ENCODE measurements at places on chromosomes 3 and 15.
A peak's percentile ranks its signal among the peaks of the same experiment; 100 is the strongest.

DNA sequence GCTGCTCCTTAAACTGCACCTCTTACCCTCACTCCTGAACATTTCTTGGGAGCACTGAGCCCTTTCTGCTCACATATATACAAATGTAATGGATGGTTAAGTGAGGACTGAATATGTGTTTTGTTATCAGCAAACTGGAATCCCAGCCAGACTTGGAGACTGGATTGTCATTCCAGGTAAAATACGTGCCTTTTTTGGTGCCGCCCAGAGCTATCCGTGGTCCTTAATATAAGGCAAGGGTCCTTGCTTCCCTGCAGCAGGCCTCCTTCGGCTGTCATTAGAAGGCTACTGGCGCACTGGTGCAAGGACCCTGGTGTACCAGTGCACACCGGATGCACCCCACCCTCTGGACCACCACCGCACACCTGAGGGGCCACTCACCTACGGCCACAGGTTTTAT, 1.1 kb upstream of the GABRB3 start:
- no peak for DNase-seq

GRCh38 chr3:18900994-18901393, 247.3 kb upstream of the KCNH8 start:
- no peak for DNase-seq

DNA sequence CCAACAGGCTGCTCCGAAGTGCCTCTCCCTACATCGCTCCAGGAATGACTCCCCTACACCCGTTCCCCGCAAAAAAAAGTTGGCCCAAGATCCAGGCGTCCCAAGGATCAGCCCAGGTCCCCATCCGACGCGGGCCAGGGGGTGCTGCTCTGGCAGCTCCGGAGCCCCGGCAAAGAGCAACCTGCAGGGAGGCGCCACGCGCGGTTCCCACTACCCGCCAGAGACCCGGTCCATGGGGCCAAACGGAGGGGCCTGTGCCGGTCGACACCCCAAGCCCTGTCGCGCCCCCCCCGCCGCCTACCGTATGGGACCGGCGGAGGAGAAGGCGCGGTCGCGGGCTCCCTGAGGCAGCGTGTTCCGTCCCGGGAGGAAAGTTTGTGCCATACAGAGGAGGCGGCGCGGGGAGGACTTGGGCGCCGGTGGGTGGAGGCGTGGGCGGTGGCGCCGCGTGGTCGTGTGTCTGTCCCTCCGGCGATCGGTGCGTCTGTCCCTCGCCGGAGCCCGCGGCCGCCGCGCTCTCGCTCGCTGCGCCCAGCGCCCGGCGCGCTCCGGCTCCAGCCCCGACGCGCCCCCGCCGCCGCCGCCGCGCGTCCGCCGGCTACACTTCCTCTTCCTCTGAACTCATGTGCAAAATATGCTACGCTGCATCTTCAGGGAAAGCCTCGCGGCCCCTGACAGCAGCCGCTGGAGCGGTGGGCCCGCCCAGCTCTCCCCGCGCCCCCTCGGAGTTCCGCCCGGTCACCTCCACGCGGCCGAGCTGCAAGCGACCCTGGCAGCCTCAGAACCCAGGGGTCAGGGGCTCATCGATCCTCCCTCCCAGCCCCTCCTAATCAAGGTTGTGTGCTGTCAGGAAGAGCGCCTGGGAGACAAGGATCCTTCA, at the start of gene RFTN1:
Gene RFTN1, minus strand, starts transcription at position 559 of the 880 bp plus-strand sequence. CDS start 19,830 bp downstream, outside the sequence.
- no peak for DNase-seq

- DNase-seq, result no peak
Measured at GRCh38 chr3:21744793-21745192, 6.2 kb downstream of the ZNF385D start.

DNA sequence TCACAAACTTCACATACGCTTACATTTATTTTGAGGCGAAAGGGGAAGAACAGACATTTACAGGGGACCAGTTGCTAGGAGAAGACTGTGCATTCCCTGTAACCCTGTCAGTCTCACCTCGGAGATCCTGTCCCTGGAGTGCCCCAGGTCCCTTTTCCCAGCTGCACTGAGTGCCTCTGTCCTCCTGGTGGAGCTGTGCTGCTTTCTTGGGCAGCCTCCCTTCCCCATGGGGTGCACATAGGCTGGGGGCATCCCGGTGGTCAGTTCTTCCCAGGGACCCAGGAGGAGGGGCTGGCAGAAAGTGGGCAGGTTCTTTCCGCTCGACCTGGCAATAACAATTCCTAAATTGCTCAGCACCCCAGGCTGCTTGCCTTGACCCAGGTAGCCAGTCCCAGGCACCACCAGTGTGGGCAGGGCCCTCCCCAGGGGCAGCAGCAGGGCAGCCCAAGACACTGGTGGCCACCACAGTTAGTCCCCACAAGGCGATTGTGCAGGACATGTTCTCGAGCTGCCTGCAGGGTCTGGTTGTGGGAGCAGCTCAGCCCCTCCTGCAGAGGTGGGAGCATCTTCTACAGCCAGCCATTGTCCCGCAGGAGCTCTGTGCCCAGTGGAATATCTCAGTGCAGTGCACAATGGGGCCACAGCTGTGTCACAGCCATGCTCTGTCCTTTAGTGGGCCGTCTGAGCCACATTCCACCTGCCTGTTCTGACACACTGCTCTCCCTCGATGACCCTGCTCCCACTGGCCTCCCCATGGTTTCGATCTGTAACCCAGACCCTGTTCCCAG, 36.3 kb downstream of the APBA2 start:
- DNase-seq, result no peak

GRCh38 chr3:134485075-134485717, 589 bp downstream of the ANAPC13 start:
- DNase-seq, result no peak

GRCh38 chr15:94692710-94693109, 461.3 kb downstream of the MCTP2 start:
- no peak for DNase-seq

- no peak for DNase-seq
Measured at GRCh38 chr3:31687020-31687802, 154.5 kb downstream of the STT3B start.

DNA sequence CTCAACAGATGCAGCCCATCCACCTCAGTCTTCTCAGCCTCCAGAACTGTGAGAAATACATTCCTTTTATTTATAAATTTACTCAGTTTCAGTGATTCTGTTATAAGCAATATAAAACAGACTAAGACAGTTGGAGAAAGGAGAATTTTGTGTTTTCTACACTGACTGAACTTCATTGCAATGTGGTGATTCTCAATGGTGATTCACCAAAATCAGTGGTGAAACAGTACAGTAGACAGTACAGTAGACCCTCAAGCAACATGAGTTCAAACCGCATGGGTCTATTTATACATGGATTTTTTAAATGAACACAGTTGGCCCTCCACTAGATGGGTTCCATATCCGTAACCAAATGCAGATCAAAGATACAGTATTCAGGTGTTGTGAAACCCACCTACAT, 403.1 kb upstream of the TGFBR2 start:
- DNase-seq, result no peak

- no peak for DNase-seq
Measured at GRCh38 chr3:147773116-147773630, 364.0 kb downstream of the ZIC1 start.

DNA sequence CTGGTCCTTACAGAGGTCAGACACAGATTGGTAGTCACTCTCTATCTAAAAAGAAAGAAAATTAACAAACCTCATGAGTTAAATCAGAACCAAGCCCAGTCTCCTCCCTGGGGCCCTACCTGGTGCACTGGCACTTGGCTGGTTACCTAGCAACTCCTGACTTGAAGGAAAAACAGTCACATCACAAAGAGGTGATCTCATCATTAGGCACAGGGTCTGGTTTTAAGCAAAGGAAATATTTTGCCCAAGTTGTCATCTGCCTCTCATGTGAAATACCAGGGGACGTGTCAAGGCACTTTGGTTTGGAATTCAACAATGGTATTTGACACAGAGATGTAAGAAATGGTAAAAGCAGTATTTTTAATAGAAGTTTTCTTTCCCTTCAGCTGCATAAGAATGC, 47.7 kb upstream of the FMN1 start:
- DNase-seq, result no peak

DNA sequence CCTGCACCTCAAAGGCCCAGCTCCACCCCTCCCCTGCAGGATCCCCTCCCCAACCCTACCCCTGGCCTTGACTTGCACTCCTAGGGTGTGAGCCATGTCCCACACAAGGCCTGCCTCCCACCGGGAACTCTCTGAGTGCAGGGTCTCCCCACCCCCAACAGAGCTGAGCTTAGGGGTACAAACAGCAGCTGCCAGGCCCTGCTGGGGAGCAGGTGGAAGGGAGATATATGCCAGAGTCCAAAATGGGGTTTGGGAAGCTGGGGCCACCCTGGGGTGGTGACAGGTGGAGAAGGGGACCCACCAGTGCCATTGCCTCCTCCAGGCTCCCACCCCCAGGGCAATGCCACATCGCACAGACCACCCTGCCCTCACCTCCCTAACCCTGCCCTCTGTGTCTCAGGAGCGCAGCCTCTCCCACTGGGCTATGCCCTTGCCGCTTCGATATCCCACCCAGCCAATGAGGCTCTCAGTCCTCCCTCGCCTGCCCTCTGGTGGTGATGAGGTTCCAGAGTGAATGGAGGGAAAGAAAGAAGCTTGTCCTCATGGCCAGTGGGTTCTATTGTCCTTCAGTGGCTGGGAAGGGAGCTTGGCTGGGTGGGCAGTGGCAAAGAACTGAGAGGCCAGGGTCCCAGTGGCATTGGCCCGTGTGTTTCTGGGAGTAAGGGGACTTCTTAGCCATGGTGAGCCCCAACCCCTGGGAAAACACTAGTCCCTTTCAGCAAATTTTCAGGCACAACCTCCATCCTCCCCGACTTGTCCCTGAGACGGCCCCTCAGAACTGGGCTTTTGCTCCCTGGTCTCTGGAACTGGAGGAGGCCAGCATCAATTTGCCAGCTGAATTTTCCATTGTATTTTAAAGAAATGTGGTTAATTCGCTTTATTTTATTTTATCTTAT, 46.8 kb downstream of the CYP11A1 start:
- peak; percentile 17 for DNase-seq

- no peak for DNase-seq
Measured at GRCh38 chr15:84947947-84948830, 33.5 kb upstream of the PDE8A start.

DNA sequence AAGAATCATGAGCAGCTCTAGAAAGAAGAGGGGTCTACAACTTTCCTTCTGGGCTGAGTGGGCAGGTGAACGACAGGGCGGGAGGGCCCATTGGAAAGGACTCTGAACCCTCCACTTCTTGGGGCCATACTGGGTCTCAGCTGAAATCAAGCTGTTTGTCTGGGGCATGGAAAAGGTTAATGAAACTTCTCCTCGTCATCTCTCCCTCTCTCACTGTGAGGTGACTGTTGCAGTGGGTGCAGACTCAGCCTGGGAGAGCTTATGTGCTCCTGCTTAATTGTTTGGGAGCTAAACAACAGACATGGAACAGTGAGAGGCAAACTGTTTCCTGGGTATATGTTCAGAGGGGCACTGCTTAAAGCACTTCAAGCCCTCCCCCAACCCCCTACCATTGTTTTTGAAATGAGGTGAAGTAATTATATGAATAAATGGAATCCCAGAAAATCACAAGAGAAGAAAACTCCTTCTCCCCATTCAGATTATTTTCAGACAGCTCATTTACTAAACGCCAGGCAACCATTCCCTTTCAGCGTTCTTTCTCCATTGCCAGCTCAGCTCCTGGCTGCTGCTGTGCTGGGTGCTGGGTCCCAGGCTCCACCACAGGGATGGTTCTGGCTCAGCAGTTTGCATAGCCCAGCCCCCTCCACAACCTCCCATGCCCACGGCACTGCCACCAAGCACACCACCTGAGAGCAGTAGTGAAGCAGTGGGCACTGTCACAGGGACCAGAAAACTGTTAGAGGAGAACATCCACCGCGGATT, 444.9 kb upstream of the TBL1XR1 start:
- DNase-seq, result peak; percentile 70

DNA sequence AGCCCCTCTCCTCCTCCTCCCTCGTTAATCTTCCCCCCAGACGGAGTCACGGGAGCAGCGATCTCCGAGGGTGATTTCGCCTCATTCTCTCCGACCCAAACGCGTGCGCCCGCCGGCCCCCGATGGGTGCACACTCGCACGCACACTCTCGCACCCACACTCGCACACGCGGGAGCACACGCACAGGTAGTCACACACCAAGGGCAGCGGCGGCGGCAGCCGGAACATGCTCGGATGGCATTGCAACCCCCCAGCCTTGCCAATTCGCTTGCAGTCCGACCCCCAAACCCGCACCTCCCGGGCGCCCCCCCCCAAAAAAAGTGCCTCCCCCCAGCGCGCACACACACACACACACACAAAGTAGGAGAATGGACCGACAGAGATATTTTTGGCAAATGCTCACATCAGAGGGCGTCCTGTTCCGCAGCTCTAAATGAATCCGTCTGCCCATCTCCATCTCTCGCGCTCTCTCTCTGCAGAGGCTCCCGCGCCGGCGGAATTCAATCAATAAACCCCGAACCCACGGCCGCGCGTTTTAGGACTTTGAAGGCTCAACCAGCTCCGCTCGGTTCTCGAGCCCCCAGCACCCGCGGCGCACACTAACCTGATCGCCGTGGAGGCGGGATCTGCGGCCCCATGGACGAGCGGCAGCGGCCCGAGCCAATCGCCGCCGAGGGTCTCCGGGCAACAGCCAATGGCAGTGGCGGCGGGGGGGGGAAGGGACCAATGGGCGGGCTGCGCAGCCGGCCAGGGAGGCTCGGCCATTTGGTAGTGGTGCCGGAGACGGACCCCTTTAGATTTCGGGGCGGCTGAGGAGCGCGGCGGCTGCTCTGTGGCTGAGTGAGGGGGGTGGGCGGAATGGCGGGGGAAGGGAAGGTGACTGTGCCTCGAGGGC, at the start of gene ANP32A:
Gene ANP32A, minus strand, starts transcription at position 601 of the 895 bp plus-strand sequence. Its CDS starts 144 bp downstream, at position 457.
- DNase-seq, result peak; percentile 87

GRCh38 chr15:35182841-35183479, 97.9 kb upstream of the NANOGP8 start:
- DNase-seq, result no peak

DNA sequence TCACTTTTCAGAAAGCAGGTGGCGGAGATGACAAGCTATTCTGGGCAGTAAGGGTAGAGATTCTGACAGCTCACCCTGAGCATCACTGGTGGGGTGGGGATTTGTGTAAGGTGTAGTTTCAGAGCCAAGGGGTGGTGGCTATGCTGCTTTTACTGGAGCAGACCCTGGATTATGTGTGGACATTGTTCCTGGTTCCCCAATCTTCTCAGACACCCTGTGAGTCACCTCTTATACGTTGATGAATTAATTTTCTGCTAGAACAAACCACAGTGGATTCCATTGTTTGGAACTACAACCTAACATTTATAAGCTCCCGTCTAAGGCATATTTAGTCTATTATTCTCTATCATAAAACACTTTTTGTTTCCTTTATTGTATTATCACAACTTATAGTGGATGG, 169.5 kb upstream of the COL8A1 start:
- no peak for DNase-seq
